ENCODE measurements at places on chromosomes 5 and 9.
A peak's percentile ranks its signal among the peaks of the same experiment; 100 is the strongest.

DNA sequence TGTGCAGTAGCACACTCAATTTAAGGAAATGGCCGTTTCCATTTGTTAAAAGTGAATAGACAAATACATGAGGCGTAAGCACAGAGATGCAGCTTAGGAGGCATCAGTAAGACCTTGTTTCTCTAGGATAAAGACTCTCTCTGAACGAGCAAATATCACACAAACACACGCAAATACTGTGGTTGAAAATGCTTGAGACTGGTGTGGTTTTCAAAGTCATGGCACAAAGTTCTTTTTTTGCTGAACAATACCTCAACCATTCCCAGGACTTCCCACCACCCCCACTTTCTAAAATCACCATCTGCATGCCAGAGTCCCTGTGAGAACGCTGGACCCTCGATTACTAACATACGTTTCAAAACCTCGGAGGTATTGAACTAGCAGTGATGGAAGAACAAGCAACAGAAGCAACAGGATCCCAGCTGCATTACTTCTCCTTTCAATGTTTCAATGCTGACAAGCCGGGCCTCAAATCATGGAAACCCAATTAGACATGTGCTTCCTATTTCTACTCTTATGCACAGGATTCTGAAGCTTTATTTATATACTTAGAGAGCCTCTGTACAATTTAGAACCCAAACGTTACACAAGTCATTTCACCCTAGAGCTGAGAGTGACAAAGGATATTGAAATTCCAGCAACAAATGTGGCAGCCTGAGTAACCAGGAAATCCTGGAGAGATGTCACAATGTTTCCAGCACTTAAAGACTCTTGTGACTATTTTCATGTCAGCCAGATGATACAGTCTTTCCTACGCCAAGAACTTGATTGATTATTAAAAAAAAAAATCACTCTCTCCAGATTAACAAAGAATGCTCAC is 63.9 kb downstream of the CDC14B start:
- no peak for DNase-seq

DNA sequence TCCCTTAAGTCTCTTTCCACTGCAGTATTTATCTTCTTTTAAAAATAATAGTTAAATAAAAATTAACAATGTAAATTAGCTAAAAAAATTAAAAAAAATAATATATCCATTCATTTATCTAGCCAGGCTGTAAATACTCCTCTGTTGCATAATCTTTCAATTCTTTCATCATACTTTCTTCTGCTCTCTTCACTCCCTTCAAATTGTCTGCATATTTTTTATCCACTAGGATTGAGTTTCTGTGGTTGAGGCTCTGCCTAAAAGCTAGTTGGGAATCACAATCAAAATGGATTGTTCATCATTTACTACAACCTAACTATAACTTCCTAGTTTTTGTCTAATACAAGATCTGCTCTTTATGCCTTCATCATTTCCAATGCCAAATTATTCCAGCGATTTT is 182.2 kb downstream of the PDE4D start:
- DNase-seq: no peak

- DNase-seq: no peak
These were observed 307.2 kb downstream of the MTRR start for GRCh38 chr5:8176101-8176693.

DNA sequence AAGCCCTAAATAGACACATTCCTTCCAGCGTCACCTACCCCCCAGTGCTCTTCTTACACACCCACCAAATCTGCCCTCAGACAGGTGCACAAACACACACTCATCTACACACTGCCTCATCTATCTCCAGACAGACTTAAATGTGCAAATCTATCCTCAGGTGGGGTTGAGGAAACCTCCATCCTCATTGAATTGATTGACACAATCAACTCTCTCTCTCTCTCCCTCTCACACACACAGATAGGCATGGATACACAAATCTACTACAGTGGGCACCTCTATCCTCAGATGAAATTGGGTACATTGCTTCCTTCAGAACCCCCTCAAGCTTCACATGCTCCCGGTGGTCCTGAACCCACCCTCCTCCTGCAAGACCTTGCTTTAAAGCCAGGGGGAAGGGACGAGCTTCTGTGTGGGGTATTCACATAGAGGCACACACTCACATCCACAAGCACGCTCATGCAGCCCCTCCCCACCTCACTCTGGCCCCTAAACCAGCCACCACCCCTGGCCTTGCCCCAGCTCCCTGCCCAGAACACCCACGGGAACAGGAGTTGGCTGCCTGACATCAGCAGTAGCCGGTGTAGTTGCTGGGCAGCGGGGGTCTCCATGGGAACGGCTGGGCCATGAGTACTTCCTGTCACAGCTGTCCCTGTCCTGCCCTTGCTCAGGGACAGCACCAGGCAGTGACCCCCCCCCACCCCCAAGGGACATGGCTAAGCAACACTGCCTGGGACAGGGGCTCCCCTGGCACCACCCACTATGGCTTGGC is 22.8 kb downstream of the PCDH1 start:
- no peak for DNase-seq

- no peak for DNase-seq
These were observed 48.4 kb upstream of the CDK5RAP2 start for GRCh38 chr9:120628207-120628924.

- no peak for DNase-seq
These were observed 45.5 kb downstream of the TNFSF8 start for GRCh38 chr9:114884787-114885452.

DNA sequence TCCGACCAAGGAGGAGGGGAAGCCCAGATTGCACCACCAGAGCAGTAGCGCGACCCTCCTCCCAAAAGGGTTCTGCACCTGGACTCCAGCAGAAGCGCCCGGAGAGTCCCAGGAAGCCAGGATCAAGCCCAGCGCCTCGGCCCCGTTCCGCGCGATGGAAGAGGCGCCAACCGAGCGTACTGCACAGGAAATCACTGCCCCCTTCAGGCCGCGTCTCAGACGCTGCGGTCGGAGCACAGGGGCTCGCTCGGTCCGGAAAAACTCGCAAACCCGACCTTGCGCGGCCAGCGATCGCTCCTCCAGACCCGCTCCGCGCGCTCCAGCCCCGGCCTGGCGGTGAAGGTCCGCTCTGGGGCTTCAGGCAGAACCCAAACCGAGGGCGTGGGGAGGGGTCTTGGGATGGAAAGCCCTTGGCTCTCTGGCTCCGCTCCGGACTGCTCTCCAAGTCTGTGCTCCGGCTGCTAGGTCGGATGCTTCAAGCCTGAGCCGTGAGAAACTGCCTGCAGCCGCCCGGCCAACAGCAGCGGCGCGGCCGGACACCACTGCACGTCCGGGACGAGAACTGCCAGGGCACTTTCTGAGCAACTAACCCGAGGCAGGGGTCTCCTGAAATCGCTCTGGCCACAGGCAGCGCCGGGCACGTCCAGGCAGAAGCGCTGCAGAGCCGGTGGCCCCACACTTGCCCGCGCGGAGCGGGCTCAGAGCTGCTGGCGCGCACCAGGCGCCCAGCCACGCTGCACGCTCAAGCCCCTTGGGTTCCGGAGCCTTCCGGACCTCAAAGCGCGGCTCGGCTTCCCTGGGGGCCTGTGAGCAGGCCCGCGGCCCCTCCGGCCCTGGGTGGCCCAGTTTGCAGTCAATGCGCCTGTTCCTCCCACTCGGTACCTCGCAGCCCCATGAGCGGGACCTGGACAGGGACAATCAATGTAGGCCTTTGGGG is 1.3 kb downstream of the GABBR2 start:
- DNase-seq: no peak

- DNase-seq: no peak
These were observed 1400.7 kb downstream of the CDH12 start for GRCh38 chr5:21452449-21452848.

GRCh38 chr9:109440797-109441287 is 57.3 kb downstream of the PTPN3 start:
- peak; percentile 22 for DNase-seq

- DNase-seq: no peak
These were observed 4.6 kb downstream of the MORN5 start for GRCh38 chr9:122164286-122164685.

- DNase-seq: no peak
These were observed 185.3 kb downstream of the MAPKAP1 start for GRCh38 chr9:125521462-125522327.

DNA sequence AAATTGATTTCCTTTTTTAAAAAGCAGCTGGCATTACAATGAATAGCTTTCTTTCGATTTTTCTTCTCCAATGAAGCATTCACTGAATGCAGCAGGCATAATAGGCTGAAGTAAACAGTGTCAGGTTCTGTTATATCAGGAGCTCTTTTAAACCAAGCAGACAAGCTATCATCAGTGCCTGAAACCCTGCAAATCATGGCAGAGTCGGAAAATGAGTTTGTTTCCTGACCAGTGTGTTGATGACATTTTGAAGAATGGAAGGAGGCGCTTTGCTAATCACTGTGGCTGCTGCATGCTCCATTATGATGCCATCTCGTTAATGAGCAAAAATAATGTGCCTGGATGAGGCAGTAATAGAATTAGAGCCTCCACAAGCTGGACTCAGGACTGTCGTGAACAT is 284.5 kb downstream of the ZNF608 start:
- no peak for DNase-seq

DNA sequence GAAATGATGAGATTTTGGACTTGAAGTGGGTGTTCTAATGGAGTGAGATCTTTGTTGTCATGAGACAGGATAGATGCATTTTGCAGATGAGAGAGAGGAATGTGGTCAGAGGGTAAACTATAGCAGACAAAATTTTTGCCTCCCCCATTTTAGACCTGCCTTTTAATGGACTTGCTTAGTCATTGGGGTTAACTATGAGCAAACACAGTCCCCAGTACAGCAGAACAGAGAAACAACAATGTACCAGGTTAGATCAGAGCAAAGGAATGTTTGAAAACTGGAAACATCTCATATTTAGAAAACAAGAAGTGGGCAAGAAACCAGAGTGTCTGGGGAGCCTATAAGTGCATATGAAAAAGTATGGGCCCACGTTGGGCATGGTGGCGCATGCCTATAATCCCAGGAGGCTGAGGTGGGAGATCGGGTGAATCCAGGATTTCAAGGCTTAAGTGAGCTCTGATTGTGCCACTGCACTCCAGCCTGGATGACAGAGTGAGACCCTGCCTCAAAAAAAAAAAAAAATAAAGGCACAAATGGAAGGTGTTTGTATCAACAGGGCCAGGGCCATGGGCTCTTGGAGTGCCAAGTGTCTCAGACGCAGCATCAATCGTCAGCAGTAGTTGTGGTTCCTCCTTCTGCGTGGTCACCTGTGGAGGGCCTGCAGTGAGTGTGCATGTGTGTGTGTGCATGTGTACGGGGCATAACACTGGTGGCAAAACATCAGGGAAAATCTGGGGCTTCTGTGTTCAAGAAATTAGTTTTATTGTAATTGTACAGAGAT is 214.4 kb upstream of the S1PR3 start:
- no peak for DNase-seq

- DNase-seq: peak; percentile 45
These were observed 109.7 kb upstream of the IER5L start for GRCh38 chr9:129287619-129288305.

- DNase-seq: no peak
These were observed at the start of gene BHMT for GRCh38 chr5:79111387-79111959. Gene BHMT (plus strand): TSS chr5:79111809. CDS start chr5:79111886, 77 bp downstream.

DNA sequence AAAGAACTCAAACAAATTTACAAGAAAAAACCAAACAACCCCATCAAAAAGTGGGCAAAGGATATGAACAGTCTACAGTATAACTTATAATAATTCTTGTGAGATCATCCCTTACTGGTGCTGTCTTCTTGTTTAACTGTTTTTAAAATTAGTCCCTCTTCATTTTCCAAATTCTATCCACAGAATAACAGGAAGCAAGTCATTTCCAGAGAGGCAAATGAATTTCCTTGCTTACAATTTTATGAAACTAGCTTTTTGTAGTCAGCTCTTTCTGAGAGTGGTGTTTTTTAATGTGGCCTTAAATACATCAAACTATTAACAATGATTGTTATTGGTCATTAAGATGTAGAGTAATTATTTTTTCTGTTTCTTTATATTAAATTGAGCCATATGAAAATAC is 40.6 kb downstream of the FAM174A start:
- no peak for DNase-seq

GRCh38 chr9:26723486-26723885 is 169.1 kb downstream of the CAAP1 start:
- DNase-seq: no peak

GRCh38 chr5:122170620-122171019 is 41.3 kb downstream of the ZNF474 start:
- DNase-seq: no peak

- no peak for DNase-seq
These were observed 215.2 kb upstream of the ELAVL2 start for GRCh38 chr9:24041160-24041690.

DNA sequence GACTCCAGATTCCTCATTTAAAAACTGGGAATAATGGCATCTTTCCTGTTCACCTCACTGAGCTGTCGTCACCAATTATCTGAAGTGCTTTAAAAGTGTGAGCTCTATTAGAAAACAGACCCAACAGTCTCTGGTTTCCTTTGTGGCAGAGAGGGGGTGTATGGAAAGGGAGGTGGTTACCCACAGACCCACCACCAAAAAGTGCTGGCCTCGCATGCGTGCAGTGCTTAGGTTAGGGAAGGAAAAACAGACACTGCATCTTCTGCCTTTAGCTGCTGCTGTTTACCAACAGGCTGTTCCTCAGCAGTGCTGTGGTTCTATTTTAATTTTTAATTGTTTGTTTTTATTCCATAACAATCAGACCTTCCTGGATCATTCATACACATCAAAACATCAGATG is 249.6 kb downstream of the PIK3R1 start:
- no peak for DNase-seq

DNA sequence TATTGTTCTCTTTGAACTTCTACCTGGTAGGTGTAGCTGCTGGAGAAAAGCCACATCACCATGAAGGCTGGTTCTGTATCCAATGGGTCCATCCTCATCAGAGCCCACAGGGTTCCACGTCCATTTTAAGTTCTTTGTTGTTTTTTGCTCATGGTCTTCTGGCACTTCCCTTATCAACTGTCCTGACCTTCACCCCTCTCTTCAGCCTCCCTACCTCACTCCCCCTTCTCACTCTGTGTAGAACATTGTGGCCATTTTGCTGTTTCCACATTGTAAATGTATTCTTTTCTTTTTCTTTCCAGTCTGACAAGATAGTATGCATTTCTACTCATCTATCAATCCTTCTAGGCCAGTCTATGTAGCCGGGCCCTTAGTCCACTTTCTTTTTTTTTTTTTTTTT is 44.3 kb upstream of the F2RL2 start:
- no peak for DNase-seq

GRCh38 chr5:92758552-92758951 is 822.5 kb downstream of the NR2F1-AS1 start:
- DNase-seq: no peak
